ENCODE measurements at places on chromosomes 1 and 21. TPM values are rescaled to one million over a fixed set of nuclear protein-coding genes. Genes with fewer than 3 reads are reported as not detected.

TRNP1 gene
- total RNA-seq: 22.7 TPM

S100A2 gene
- total RNA-seq: 3.5 TPM

ZNF670 gene
- 3.2 TPM for total RNA-seq

PRKAA2 gene
- total RNA-seq: 13.3 TPM

LCE1A gene
- total RNA-seq: not detected

PLPPR4 gene
- 6.6 TPM for total RNA-seq

SYDE2 gene
- 18.3 TPM for total RNA-seq

AMY1B gene
- not detected for total RNA-seq

BATF3 gene
- total RNA-seq: 6.5 TPM

FASLG gene
- total RNA-seq: 0.40 TPM

VWA1 gene
- 175 TPM for total RNA-seq

DNA sequence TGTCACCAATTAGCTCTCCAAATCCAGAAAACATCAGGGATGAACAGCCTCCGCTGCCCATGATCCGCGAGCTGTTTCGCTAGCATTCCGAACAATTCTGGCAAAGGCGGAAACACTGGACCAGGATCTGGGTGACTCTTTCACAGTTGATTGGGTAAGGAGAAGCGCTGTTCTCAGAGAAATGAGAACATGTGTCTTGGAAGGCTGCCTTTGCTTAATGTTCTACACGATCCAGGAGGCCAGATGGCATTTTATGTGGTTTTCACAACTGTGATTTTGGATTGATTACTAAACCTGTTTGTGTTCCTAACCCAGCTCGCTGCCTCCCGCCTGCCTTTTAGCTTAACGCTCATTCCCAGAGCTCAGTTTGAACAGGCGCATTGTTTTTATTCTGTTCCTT, 144.0 kb downstream of the KIF26B start:
- no peak for DNase-seq

GRCh38 chr1:185608177-185608576, 126.0 kb upstream of the HMCN1 start:
- no peak for DNase-seq

DNA sequence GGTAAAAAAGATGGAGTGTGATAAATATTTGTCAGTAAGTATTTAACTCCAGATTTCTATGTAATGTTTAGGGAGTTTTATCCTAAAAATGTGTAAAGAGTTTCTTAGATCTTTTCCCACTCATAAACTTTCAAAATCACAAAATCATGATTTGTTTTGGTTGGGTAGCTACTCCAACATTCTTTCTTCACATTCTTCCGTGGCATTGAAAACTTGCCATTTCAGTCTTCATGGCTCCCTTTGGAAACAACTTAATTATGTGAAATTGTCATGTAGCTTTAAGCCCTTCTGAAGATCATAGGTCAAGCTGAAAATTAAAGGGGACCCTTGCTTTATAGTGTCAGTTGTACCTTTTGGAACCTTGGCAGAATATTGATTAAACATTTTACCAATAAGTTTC, 73.2 kb downstream of the ADGRL2 start:
- no peak for DNase-seq

DNA sequence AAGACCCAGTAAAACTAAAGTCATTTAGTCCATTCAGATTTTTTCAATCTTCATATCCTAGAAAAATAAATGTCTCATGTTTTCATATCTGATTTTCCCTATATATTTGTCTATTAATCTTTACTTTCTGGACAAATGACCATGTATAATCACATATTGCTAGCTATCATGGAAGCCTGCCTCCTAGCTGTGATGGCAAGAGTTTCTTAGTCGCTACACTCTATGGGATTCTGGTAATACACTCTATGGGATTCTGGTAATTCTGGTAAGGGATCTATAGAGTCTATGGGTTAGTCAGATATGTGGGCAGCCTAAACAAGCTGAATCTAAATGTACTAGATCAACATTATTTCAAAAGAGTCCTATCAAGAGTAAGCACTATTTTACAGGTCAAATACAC, 198.7 kb upstream of the LHX8 start:
- no peak for DNase-seq

DNA sequence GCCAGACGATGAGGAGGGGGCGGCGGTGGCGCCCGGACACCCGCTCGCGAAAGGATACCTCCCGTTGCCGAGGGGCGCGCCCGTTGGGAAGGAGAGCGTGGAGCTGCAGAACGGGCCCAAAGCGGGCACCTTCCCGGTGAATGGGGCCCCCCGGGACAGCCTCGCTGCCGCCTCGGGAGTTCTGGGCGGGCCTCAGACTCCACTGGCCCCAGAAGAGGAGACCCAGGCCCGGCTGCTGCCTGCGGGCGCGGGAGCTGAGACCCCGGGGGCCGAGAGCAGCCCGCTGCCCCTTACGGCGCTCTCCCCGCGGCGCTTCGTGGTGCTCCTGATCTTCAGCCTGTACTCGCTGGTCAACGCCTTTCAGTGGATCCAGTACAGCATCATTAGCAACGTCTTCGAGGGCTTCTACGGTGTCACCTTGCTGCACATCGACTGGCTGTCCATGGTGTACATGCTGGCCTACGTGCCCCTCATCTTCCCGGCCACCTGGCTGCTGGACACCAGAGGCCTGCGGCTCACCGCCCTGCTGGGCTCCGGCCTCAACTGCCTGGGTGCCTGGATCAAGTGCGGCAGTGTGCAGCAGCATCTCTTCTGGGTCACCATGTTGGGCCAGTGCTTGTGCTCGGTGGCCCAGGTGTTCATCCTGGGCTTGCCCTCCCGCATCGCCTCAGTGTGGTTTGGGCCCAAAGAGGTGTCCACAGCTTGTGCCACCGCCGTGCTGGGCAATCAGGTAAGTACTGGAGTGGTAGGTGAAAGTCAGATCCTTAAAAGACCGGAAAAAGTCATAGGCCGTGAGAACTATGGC, 588 bp downstream of the FLVCR1 start:
- DNase-seq: no peak

DNA sequence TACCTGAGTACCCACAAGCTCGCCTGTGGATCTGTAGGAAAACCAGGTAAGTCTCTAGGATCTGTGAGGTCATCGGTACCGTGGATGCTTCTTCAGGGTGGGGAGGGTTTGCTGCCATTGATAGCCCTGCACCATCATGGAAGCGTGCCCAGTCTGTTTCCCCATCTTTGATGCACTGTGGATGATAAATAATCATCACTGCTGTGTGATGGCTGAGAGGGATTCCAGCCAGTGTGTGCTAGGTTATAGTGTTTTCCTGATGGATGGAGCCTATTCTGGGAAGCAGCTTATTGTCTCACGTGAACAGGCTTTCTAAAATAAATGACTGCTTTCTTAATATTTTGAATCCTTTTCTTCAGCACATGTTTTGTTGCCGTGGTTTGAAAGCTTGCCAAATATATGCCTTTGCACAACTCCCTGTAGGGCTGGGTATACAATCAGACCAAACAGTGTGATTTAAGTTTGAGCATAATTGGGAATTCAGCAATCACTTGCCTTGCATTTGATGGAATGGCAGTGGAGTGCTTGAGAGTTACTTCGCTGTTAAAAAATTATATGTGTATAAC, 113.8 kb downstream of the CAMTA1 start:
- DNase-seq: no peak

DNA sequence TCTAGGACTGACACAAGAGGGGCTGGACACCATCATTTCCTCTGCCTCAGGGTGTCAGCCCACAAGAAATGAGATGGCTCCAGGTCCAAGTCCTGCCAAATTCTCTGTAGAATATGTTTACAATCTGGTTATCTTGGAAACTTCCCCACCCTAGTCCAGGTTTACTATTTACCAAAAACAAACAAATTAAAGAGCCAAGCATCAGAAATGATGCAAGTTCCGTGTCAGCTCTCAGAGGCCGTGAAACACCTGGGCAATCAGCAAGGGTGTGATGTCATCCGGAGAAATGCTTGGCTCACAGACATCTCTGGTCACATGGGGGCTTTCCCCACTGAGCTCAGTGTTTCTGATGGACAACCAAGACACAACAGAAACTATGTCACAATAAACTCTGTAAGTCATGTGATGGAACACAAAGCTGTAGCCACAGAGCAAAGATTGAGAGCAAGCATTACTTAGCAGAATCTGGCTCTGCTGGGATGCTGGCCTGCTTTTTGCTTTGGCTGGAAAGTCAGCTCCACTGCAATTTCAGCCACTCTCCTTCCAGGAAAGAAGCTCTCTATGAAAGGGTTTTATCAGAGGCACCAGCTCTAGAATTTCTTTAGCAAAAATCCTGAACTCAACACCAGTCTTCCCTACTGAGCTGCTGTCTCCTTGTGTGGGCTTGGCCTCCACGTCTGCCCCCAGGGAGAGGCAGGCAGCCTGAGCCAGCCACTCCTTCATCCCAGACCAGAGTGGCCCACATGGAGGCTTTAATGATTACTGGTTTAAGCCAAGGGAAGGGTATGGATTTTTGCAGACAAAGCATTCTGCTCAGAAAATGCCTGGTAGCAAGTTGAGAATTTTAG, 55.9 kb downstream of the NENF start:
- DNase-seq: no peak

GRCh38 chr1:24369199-24369598, 44.4 kb downstream of the STPG1 start:
- no peak for DNase-seq

DNA sequence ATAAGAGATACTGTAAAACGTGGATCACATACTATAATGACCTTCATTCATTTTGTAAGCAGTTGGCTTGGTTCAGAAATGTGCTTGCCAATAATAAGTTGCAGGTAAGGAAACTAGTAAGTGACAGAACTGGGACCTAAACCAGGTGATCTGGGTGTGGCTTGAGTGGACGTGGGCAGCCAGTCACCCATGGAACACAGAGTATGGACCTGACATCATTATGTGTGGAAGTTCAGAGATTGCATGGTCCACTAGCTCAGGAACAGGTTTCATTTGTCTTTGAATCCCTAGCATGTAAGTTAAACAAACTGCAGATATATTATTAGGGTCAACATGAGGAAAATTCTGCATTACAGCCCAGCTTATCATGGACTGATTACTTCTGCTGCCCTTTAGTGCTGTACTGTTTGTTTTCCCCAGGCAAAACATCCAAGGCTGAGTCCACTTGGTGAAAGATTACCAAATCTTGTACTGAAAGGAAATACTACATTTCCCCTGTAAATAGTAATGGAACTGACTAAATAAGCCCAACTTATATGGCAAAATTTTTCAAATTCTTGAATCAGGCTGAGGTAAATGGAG, 327.3 kb upstream of the SGIP1 start:
- no peak for DNase-seq

DNA sequence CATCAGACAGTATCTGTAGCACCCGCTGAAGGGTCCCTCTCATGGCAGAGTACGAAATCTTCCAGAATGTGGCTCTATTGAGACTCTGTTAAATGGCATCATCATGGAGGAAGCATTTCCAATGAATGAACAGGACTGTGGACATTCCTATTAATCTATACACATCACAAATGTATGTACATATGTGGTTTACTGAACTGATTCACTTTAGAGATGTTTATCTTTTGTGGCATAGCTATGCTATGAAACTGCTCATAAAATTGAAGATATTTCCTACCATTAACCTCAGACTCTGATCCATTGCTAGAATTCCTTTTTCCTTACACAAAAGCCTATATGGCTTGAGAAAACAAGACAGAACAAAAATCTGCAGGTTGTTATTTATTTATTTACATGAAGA, 259.6 kb upstream of the RRP15 start:
- DNase-seq: no peak

GRCh38 chr21:40345711-40346321, 478.6 kb downstream of the PCP4 start:
- no peak for DNase-seq

DNA sequence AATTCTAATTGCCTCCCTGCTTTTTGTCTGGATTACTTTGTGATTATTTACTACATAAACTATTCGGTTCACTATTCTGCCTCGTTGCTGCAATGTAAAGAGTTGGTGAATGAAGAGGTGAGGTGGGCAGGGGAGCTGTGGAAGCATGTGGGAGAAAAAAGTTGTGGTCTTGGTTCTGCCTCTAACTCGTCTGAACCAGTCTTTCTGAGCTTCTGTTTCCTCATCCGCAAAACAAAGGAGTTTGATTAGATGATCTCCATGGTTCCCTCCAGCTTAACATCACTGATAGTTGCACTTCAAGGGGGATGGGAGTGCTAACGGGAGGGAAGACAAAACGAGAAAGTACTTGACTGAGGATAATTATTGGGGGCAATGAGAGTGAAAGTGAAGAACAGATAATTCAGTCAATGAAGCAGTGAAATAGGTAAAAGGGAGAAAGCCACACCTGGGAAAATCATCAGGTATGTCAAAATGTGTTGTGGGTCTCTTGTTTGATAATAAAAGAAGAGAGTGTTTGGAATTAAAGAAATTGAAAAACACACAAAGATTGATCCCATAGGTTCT, 26.2 kb upstream of the UHMK1 start:
- no peak for DNase-seq

DNA sequence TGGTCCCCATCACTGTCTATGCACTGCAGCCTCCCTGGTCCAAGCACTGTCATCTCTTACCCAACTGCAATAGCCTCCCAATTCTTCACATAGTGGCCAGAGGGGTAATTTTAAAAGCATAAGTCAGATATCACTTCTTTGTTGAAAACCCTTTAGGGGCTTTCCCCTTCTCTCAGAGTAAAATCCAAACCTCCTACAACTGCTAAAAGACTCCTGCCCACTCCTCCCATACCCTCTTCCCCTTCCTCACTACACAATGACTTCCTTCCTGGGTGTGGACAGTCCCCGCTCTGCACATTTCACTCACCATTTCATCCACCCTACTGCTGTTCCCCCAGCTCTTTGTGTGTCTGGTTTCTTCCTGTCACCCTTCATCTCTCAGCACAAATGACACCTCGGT, 8.3 kb downstream of the MCOLN2 start:
- DNase-seq: no peak

DNA sequence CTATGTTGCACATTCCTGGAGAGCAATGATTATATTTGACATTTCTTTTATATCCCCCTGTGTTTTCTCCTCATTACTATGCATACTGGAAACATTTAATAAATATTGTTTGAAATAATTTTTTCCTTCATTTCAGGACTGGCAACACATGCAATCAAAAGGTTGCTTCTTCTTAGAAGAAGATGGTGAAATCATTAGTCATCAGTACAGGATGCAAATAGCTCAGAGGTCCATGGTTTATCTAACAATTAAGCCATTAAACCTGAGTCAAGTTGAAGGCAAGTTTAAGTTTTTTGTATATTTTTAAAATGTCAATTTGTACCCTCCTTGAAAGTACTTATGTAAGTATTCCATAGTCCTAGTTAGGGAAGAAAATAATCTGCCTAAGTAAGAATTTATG, 22.5 kb downstream of the EFCAB7 start:
- no peak for DNase-seq

GRCh38 chr1:54934869-54935268, 45.6 kb upstream of the TMEM61 start:
- DNase-seq: no peak

DNA sequence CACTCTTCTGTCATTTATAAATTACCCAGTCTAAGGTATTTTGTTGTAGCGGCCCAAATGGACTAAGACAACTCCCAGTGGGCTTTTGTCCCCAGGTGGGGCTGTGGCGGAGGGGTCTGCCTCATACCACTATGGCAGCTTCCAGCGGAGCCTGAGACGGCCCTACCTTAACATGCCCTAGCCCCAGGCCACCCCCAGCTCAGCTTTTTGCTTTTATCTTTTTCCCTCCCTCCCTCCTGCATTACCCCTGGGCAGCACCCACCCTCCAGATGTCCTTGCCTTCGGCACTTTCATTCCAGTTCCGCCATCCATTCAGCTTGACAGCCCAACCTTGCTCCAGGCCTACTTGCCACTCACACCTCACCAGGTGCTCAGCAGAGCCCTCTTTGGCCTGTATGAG, 307.3 kb downstream of the PTPRU start:
- no peak for DNase-seq
